Cerebellar nuclear complex (tissue), 1 donor: ENCODE measurements at places on chromosomes 3 and 15.

GRCh38 chr3:72036899-72037298 lies 252.0 kb upstream of the PROK2 start:
- no peak for DNase-seq

DNA sequence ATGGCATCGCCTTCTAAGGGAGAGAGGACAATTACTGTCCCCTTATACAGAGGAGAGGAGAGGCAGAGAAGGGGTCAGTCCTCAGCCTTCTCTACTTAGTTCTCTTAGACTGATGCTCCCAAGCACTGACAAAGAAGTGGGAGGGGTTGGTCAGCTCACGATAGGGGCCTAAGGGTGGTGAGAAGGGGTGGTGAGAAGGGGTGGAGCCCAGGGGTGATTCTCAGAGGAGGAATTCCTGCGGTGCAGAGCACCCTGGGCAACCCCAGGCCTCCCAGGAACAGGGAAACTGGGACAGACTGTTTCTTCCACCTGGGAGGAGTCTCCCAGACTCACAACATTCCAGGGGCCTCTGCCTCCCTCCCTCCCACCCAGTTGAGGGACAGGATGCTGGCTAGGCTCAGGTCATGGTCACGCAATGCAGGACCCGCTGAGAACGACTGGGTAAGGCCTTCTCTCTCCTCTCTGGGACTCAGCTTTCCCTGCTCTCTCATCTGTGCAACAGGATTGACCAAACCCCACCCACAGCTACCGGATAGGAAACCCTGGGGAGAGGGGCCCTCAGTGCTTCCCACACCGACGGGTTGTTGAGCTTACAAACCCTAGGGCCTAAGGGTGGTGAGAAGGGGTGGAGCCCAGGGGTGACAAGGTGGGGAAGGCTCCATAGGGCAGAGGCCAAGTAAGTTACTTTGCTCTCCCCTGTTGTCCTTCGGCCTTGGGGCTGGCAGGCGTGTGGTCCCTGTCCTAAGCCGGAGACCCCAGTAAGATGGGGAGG lies 1.5 kb downstream of the TPRA1 start:
- DNase-seq, result no peak

- DNase-seq, result no peak
Observed at GRCh38 chr3:170420307-170420821, 1.7 kb downstream of the CLDN11 start.

DNA sequence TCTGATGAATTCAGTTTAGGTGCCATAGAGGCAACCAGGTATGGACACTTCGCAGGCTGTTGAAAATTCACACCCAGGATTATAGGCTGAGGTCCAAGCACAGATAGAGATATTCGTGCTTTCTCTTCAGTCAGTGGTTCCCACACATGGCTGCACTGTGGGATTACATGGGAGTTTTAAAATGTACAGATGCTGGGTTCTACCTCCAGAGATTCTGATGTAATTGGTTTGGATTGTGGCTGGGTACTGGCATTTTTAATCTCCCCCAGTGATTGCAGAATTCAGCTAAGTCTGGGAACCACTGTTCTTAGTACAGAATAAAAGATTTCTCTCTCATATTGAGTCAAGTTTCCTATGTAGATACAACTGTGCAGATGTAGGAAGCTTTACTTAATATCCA lies 91.6 kb downstream of the FOXB1 start:
- DNase-seq, result no peak

GRCh38 chr3:86554383-86554782 lies 436.6 kb downstream of the VGLL3 start:
- DNase-seq, result no peak

DNA sequence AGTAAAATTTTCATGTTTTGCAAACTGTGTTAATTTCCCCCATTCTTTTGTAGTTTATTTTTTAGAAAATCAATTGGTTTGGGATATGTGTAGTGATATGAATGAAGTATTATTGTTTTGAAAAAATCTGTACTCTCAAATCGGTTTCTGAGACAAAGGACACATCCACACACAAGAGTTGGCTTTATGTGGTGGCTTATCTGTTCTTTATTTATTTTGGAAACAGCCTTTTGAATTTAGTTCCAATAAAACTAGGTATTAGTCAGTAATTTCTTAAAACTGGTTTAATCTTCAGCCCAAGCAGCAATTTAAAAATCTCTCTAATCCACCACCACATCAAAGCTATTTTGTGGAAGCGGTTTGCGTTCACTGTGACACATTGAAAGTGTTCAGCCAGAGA lies 741.5 kb upstream of the GRM7 start:
- DNase-seq, result no peak

DNA sequence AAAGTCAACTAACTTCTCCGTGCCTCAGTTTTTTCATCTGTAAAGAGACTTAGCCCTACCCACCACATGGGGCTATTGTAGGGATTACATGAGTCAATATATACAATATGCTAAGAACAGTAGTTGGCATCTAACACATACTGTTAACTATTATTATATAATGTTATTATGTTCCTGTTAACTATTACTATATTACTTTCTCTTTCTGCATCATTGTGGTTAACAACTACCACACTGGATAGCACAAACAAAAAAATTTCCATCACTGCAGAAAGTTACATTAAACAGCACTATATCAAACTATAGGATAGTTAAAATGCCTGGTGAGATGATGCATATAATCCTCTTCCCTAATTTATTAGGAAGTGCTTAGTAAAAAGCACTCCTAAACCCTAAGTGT lies 23.7 kb downstream of the STAG1 start:
- DNase-seq, result no peak

GRCh38 chr3:172317984-172318383 lies 130.3 kb downstream of the GHSR start:
- DNase-seq, result no peak
